ENCODE measurements at places on chromosomes 11 and 22. TPM values are rescaled to one million over a fixed set of nuclear protein-coding genes. Genes with fewer than 3 reads are reported as not detected.

The ARHGAP8 gene
- total RNA-seq: 6.0 TPM

The INS gene
- not detected for total RNA-seq

The A4GALT gene
- 10.7 TPM for total RNA-seq

The BRSK2 gene
- total RNA-seq: not detected

The APLNR gene
- 0.95 TPM for total RNA-seq

The DTX4 gene
- total RNA-seq: 9.2 TPM

The KDELR3 gene
- 4.7 TPM for total RNA-seq

The TMPRSS4 gene
- 1.6 TPM for total RNA-seq

The CCDC88B gene
- 3.7 TPM for total RNA-seq

The DEUP1 gene
- total RNA-seq: not detected

The CDKN1C gene
- total RNA-seq: 50.9 TPM

The DEAF1 gene
- total RNA-seq: 37.0 TPM

The TRMU gene
- 28.3 TPM for total RNA-seq

The RDX gene
- total RNA-seq: 44.9 TPM

The RBMXL2 gene
- not detected for total RNA-seq

The SERHL2 gene
- total RNA-seq: 96.1 TPM
